ENCODE measurements at places on chromosomes 1 and 21.

DNA sequence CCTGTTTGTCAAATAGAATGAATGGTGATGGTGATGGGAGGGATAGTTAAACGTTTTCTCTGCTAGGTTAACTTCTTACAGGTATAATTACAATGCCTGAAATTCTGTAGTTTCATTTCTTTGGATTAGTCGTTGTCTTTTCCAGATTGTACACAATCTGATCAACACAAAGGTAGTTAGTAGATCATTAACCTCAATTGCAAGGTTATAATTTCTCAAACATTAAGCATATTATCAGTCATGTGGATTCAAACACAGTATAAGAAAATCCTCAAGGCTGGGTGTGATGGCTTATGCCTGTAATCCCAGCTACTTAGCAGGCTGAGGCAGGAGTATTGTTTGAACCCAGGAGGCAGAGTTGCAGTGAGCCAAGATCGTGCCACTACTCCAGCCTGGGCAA, 20.6 kb downstream of the SYNC start:
- no peak for DNase-seq

GRCh38 chr1:21659924-21660326, 9.2 kb downstream of the RAP1GAP start:
- no peak for DNase-seq

DNA sequence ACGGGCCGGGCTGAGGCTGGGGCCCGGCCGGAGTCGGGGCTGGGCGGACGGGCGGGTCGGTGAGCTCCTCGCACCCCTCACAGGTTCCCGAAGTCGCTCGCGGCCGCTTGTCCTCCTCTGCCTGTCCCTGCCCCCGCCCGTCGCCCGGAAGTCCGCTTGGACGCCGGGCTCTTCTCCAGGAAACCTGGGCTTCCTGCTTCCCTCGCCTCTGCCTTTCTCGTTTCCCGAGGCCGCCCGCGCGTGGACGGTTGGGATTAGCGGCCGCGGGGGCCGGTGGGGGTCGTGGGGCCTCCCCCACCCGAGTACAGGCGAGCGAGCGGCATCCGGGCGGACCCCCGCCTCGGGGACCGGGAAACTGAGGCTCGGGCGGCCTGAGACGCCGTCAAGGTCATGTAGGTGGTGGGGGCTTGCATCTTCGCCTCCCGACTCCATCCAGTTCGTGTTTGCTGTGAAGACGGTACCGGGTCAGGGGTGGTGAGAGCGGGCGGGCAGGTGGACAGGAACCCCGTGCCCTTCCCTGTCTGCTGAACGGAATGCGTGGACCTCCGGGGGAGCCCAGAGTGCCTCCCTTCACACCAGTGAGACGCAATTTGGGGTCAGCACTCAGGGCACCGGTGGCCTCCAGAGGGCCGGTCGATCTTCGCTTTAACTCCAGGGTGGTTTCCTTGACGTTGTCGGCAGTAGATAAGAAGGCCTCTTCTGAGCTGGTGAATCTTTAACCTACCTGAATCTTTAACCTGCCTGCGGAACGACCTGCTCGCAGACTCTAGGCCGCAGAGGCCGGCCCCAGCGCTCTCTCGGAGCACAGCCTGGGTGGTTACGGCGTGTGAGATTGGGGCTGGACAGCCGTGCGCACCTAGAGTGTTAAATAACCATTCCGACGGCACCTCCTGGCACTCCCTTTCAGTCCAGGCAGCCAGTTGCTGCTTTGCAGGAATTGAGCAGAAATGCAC, 686 bp downstream of the ARF1 start:
- no peak for DNase-seq

DNA sequence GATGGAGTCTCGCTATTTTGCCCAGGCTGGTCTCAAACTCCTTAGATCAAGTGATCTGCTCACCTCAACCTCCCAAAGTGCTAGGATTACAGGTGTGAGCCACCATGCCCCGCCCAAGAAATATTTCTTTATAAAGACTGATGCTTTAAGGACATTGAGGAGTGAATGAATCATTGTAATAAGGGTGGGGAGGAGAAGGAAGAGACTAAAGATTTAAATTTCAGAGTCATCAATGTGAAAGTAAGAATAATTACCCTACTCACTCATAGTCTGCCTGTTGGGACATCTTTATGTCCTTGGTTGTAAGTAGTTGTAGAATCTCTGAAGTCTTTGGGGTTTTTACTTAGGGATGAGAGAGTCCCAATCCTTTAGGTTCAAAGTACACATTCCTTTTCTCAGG, 7.3 kb downstream of the KDM1A start:
- no peak for DNase-seq

GRCh38 chr1:107004421-107004820, 52.1 kb upstream of the PRMT6 start:
- DNase-seq: no peak

DNA sequence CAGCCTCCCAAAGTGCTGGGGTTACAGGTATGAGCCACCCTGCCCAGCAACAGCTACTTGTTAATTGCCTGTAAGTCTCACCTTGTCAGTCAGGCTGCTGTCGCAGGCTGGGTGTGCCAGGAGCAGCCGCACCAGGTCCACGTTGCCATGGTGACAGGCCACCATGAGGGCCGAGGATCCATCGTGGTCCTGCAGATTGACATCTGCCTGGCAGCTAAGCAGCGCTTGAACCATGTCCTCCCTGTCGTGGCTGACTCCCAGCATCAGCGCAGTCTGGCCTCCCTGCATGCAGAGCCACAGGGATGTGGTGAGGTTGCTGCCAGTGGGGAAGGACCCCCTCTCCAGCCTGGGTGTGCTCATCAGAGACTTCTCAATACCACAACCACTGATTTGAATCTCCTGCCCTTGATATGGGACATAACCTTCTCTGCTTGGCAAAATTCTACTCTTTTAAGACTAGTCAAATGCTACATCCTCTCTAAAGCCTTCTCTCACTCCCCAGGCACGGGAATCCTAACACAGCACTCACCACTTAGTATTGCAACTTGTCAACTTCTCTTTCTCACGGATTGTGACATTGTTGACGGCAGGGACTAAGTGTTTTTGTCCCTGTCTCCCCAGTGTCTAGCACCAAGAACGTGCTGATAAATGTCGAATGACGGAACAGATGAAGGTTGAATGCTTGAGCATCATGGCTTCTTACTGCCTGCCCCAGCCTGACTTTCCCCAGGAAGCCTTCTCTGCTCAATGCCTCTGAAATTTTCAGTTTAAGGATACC, 52.9 kb downstream of the L1TD1 start:
- no peak for DNase-seq

DNA sequence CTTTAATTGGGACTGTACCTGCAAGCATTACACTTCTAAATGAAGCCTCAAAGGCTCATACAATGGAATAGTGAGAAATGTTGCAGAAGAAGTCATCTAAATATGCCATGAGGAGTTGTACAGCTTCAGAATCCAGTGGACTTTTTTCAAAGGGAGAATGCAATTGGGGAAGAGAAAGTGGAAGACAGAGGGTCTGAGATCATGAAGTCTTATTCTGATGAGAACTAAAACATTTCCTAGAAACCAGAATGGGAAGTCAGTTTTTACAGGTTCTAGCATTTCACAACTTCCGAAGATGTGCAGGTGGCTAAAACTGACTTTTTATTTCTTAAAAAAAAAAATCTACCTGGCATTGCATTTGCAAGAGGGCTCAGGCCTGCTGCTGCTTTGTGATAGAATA, 424.4 kb upstream of the RUNX1 start:
- DNase-seq: no peak

DNA sequence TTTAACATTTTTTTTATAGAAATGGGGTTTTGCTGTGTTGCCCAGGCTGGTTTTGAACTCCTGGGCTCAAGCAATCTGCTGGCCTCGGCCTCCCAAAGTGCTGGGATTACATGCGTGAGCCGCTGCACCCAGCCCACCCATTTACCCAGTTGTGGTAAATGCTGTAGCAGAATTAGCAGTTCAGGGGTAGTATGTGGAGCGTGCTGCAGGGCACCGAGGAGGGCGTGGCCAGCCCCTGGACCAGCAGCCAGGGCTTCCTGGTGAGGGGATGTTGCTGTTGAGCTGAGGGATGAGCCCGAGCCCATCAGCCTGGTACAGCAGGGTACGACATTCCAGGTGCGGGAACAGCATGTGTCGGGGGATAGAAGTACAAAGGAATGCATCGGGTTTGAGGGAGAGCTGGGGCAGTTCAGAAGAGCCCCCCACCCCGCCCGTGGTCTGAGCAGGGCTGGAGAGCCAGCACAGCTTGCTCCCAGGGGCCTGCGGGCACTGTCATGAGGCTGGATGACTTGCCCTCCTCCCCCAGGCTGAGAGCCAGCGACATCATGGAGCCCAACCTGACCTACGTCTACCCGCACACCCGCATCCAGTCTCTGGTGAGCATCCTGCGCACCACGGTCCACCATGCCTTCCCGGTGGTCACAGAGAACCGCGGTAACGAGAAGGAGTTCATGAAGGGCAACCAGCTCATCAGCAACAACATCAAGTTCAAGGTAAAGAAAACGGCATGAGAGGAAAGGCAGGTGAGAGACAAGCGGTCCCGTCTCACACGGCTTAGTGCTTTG, 11.9 kb downstream of the NPPA start:
- DNase-seq: no peak

DNA sequence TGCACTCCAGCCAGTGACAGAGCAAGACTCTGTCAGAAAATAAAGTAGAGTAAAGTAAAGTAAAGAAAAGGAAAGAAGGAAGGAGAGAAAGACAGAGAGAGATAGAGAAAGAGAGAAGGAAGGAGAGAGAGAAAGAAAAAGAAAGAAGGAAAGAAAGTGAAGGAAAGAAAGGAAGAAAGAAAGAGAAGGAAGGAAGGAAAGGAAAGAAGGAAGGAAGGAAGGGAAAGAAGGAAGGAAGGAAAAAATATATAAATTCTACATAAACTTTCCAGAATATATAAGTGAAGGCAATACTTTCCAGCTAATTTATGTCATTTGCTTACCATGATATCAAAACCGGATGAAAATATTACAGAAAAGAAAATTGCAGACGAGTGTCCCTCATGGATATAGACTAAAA, 71.7 kb upstream of the GPR52 start:
- no peak for DNase-seq

DNA sequence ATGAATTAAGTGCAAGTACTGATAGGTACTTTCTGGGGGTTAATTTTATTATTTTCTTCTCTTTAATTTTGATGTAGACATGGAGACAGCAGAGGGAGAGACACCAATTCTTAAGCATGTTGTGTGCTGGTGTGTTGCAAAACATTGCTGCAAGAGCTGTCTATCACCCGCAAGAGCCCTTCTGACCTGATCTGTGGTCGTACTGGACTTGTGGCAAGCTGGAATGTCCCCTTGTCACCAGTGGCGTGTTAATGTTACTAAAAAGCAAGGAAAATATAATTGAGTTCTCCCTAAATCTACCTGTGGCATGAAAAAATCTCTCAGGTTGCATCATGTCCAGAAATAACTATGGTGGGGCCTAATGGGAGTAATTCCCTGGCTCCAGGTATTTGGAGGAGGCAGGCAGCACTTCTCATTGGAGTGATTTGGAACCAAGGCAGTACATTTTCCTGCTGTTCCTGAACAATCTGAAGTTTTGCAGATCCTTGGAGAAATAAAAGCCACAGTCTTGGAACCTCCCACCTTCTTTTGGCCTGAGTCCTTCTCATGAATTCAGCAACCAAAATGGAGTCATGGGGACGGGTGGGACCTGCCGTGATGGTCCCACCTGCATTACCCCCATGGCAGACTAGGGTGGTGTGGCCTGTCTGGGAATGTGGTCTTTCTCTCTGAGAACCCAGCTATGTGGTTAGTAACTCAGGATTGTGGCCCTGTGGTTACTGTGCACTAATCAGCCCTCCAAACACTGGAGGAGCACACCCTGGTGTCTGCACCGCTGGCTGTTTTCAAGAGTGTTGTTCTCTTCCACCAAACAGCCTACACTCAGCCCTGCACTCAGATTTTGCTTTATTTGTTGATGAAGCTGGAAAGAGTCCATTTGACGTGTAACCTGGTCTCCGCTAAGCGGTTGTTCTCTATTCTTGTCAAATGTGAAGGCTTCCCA, 57.4 kb downstream of the GALNT2 start:
- no peak for DNase-seq

GRCh38 chr1:7538033-7538432, 233.1 kb upstream of the VAMP3 start:
- no peak for DNase-seq

- DNase-seq: no peak
These were observed 12.4 kb upstream of the GBP3 start for GRCh38 chr1:89035080-89035479.

DNA sequence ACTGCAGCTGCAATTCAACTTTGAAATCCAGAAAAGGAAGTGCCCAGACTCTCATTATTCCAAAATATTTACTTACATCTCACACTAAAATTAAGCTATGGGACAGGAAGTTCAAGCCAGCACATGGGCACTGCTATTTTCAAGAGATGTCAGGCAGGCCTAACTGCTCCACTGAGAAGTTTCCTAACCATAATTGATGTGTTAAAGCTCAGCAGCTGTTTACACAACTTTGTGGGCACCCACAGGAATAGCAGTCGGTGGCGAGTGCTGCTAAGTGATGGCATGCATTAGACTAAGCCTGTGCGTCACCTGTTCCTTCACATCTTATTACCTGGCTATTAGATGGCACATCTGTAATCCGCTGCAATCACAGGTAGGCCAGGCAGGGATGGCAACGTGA, 303.3 kb upstream of the DAB1 start:
- no peak for DNase-seq

DNA sequence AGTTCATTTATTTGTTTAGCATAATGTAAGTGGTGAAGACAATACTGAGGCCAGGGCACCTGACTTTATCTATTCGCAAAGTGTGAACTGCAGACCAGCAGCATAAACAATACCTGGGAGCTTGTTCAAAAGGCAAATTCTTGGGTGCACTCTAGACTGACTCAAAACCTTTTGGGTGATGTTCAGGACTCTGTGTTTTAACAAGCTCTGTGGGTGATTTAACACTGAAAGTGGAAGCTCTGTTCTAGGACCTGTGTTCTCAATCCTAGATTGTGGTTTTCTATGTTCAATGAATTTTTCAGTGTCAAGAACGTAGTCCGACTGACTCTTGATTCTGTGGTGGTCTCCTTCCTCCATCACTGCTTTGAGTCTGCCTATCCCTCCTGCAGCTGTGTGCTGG, 71.9 kb downstream of the GPR88 start:
- no peak for DNase-seq

- peak; percentile 9 for DNase-seq
These were observed 3.8 kb downstream of the RNF186 start for GRCh38 chr1:19811206-19811851.

DNA sequence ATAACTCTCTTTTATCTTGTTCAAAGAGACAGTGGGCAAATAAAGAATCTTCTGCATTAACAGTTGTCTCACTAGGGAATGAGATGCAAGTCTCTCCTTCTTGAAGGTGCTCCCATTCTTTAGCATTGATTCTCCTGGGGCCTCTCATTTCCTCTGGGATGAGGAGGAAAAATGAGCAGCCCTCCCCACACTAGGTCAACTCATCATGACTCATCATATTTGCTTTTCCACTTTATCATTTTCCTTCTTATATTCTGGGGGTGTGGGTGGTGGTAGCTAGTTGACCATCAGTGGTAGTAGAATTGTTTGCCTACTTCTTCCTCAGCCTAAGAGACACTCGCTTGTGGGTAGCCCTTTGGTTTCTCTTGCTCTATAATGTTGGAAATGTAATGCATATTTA, 182.0 kb upstream of the C1orf87 start:
- DNase-seq: no peak

GRCh38 chr1:19610282-19610981, 33.7 kb upstream of the NBL1 start:
- no peak for DNase-seq

- DNase-seq: no peak
These were observed 114.9 kb downstream of the SLC35F3 start for GRCh38 chr1:234019387-234019786.

GRCh38 chr1:66699213-66699612, 53.0 kb upstream of the DYNLT5 start:
- DNase-seq: no peak

Data from activated T-helper 1 cell treated with anti-CD3 and anti-CD28 coated beads, Interleukin-2, amount 50 U/mL, for 16 hours (primary cell).